ENCODE measurements at places on chromosomes 5 and 9. TPM values are rescaled to one million over a fixed set of nuclear protein-coding genes. Genes with fewer than 3 reads are reported as not detected.

- no peak for DNase-seq
Measured at GRCh38 chr5:170362102-170362501, 27.1 kb downstream of the KCNMB1 start.

GRCh38 chr5:95989283-95990048 lies 27.8 kb upstream of the ELL2 start:
- DNase-seq: no peak

- no peak for DNase-seq
Measured at GRCh38 chr5:135018457-135018856, 15.6 kb downstream of the PITX1 start.

The SIGMAR1 gene
- total RNA-seq: 131 TPM

DNA sequence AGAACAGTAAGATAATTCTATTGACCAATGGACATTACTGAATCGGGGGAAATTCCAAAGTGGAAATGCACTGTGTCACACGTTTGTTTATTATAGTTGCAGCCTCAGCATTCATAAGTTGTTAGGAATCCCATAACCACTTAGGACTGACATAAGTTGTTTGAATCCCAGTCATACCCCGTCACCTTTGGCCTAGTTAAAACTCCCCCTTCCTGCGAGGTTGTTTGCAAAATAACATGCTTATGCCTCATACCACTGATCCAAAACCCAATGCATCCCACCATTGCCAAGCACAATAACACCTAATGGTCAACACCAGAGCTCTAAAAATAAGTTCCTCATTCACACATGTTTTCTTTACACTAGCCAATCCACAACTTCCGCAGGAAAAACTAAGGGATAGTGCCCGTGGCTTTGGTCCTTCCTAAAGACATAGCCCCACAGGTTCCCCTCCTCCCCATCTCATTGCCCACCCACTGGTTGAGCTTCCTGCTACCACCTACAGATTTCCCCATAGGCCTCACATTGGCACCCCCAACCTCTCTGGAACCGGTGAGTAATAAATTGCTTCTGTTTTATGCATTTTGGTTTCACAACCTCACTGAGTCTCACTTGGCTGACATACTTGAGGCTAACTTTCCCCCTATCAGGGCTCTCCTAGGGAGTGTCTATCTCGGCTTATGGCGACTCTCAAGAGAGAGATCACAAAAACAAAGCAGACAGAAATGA lies 42.3 kb upstream of the MUSK start:
- no peak for DNase-seq

- no peak for DNase-seq
Measured at GRCh38 chr5:31908396-31908795, 265.7 kb downstream of the GOLPH3 start.
